ENCODE measurements at places on chromosomes 7 and 10. TPM values are rescaled to one million over a fixed set of nuclear protein-coding genes. Genes with fewer than 3 reads are reported as not detected.

FEZF1 gene
- total RNA-seq = not detected

DNA sequence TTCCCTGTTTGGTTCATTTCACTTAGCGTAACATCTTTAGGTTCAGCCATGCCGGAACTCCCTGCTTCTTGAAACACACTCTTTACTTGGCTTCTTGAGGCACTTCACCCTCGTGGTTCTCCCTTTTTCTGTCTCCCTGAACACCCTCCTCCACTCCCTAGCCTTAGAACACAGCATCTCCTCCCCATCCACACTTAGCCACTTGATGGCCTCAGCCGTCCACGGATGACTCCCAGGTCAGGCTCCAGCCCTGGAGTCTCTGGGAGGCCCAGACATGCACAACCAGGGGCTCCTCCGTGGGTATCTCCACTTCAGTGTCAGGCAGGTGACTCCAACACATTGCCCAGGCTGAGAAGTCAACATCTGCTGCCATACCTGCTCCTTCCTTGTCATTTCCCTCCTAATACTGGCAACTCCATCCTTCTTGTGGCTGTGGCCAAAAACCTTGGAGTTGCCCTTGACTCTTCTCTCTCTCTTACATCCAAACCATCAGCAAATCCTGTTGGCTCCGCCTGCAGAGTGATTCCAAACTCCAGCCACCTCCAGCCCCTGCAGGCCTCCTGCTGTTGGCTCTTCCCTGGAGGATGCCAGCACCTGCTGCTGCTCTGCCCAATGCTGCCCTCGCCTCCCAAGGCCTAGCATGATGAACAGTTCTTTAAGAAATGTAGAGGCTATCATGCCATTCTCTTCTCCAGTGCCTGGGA, 8.4 kb upstream of the INMT start:
- no peak for DNase-seq

- DNase-seq = no peak
Observed at GRCh38 chr7:148967032-148967372, 61.3 kb downstream of the PDIA4 start.

DNA sequence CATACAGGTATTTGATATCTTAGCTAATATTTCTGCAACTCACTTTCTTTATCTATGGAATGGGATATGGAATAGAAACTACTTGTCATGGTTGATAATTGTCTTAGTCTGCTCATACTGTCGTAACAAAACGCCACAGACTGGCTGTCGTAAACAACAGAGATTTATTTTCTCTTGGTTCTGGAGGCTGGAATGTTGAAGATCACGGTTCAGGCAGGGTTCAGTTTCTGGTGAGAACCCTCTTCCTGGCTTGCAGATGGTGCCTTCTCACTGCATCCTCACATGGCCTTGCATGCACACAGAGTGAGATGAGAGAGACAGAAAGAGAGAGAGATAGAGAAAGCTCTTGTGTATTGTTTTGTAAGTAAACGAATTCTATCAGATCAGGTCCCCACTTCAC, 332.7 kb upstream of the MAGI2 start:
- no peak for DNase-seq

- no peak for DNase-seq
Observed at GRCh38 chr7:55983537-55983936, 19.2 kb downstream of the NIPSNAP2 start.

DNA sequence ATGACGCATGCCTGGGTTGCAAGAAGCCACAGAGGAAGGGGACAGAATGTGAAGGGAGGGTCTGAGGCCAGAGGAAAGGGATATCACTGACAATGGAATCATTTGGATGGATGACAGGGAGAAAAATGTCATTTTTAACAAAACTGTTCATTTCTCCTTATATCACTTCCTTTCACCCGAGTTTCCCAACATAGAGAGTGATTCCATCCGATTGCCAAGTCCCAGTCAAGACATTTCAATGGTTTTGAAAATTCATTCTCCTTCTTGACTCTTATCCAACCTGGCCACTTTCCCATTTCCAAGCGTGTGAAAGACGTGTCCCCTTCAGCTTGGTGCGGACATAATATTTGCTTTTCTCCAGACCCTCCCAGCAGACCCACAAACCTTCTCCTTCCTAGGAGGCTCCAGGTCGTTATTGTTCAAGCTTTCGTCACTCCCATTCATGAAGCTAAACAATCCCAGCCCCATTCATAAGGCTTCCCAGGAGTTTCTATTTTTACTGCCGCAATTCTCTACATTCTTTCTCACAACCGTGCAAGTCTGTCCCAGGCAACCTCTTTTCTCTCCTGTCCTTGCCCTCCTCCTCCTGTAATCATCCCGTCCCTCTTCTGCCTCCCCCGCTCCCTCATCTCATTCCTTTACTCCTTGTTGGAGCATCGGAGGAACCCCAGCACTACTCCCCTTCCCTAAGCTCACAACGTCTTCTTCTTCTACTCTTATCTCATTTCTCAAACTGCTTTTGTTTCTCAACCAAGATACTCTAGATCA, 301.3 kb upstream of the KLF6 start:
- no peak for DNase-seq

MARCHF5 gene
- total RNA-seq = 29.3 TPM

DNA sequence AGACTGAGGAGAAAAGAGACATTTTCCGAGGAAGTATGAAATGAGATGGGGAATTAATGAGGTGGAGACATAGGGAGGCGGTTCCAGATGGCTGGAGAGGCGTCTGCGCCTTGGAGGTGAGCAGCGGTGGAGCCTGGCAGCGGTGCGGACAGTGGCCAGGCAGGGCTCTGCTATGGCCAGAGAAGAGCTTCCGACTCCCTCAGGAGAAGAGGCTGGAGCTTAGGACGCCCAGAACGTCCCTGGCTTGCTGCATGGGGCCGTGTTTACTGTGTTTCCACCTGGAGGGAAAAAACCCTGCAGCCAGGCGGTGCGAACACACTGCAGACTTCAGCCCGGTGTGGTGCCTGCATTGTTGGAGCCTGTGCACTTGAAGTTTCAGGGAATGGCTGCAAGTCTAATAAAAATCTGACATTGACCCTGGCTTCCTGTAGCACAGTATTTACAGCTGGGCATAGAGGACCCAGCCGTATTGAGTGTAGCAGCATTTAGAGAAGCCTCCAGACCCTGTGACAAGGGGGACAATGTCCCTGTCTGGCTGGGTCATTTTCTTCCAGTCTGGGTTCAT, 447.1 kb upstream of the MKI67 start:
- DNase-seq = no peak

- no peak for DNase-seq
Observed at GRCh38 chr7:37245590-37245989, 203.1 kb downstream of the ELMO1 start.

DNA sequence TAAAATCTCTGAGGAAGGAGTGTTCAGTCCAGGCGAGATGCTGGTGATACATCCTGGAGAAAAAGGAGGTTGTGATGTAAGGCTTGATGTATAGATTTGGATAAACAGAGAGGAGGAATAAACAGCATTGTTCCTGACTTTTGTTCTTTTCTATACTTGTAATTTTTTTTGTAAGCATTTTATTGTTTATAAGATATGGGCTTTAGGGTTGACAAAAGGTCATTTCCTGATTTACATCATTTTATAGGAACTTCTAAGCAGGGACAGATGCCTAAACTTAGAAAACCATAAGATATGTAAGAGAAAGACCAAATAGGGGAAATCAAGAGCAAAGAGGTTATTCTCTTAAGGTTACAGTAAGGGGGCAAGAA, 16.7 kb upstream of the SLC26A4 start:
- DNase-seq = no peak

COPG2 gene
- 29.4 TPM for total RNA-seq

DNA sequence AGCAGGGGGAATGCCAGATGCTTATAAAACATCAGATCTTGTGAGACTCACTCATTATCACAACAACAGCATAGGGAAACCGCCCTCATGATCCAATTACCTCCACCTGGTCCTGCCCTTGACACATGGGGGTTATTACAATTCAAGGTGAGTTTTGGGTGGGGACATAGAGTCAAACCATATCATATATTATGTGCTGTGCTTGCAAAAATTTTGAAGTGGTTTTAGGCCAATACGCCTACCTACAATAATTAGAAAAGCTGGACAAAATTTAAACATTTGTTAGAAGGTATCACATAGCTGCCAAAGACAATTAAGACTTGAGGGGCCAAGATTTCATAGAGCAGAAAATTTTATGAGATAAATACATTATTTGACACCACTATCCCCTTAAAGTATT, 29.5 kb downstream of the NPSR1 start:
- no peak for DNase-seq

ANKRD2 gene
- 0.69 TPM for total RNA-seq

BAIAP2L1 gene
- 4.9 TPM for total RNA-seq

DNA sequence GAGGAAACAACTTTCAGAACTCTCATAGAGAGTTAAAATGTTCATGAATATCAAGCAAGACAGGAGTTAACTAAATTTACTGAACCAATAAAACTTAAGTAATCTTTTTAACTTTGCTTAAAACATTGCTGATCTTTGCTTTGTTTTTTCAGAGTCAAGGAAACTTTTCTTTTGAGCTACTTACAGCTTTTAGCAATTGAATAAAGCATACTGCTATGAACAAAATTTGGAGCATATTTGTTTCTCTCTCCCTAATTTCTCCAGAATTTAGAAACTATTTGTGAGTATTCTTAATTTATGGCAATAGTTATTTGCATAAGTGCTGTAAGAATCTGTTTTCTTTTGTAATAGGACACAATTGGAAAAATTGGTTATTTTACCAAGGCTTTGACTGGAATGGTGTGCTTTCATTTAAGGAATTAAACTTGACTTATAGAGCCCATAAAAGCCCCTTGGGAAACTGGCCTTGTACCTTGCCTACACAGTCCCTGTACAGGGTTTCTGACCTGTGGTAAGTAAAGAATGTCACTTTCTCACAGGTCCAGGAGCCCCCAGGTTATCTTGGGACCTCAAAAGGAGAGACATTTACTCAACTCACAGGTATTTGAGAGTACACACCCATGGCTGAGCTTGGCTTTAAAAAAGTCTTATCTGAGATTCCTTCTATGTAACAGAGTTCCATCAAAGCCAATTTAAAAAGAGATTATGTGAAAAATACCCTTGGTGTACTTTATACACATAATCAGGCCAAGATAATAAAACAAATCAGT, 23.3 kb upstream of the KIAA1549 start:
- DNase-seq = no peak

NODAL gene
- total RNA-seq = not detected

DNA sequence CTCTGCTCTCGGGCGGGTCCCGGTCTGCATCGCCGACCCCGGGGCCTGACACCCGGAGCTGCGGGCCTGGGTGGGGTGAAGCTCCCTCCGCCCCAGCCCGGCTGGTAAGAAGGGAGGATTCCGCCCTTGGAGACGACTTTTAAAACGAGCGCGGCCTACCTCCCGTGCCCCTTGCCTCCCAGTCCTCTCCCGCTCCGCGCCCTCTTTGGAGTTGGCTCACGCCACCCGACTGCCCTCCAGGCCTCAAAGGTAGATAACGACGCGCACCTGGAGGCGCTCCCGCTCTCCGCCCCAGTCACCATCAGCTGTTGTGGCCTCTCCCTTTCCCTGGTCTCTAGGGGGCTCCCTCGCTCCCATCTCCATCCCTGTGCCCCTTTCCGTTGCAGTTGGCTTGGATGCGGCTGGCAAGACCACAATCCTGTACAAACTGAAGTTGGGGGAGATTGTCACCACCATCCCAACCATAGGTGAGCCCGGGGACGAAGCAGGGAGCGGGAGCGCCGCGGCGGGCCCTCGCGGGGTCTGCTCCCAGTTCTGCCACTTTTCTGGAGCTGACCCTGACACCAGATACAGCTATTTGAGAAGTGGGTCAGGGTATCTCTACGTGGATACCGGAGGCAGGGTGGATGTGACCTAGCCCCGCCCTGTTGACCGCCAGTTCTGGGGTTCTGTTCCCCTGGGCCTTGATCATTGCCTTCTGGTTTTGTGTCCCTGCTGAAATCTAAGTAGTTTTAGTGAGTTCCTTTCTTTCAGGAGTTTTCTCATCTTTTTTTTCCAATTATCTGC, 679 bp downstream of the ARF5 start:
- no peak for DNase-seq

GRCh38 chr10:3871424-3871996, 86.5 kb upstream of the KLF6 start:
- no peak for DNase-seq

ZC3HAV1L gene
- total RNA-seq = 37.4 TPM

GPR15LG gene
- 16.6 TPM for total RNA-seq

DNA sequence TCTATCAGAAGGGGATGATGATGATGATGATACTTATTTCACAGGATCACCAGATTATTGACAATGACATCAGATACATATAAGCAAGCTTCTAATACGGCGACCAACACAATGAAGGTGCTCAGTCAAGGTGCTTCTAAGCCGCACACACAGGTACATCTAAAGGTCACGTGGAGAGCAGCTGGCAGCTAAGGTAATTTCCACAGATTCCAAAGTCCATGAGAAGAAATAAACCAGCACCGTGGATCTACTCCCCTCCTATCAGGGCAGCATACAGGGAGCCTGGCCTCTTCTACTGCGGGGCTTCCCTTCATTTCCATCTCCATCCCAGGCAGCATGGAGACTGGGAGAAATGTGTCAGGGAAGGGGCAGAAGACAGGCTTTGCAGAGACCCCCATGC, 37.5 kb downstream of the DENND11 start:
- no peak for DNase-seq

- no peak for DNase-seq
Observed at GRCh38 chr7:159139639-159140038, 5.0 kb downstream of the VIPR2 start.

- DNase-seq = no peak
Observed at GRCh38 chr10:8061274-8062211, 7.1 kb downstream of the GATA3 start.

GRCh38 chr10:129784291-129784690, 179.8 kb downstream of the EBF3 start:
- DNase-seq = no peak

GRCh38 chr7:107692501-107692900, 31.9 kb downstream of the SLC26A4 start:
- no peak for DNase-seq

- no peak for DNase-seq
Observed at GRCh38 chr7:120131096-120131839, 141.7 kb upstream of the KCND2 start.

DNA sequence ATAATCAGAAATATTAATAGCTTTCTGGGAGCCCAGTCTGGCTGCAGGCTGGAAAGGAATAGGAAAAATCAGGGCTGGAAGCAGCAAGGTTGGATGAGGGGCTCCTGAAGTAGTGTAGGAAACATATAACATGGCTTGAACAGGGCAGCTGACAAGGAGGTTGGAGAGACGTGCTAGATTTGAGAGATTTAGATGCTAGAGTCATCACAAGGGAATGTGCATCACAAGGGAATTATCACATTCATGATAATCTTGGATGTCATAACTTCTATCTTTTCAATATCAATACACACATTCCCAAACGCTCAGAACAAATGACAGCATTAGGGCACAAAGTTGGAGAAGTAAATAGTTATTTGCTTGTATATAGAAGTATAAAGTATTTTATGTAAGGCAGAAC, 120.9 kb upstream of the EGFR start:
- DNase-seq = no peak

PILRA gene
- 2.2 TPM for total RNA-seq

Data from urinary bladder (tissue), 4 donors.